ENCODE measurements at places on chromosomes 7 and 10. TPM values are rescaled to one million over a fixed set of nuclear protein-coding genes. Genes with fewer than 3 reads are reported as not detected.

The TMEM236 gene
- total RNA-seq: 0.11 TPM

The SYNPO2L gene
- not detected for total RNA-seq

The GIMAP7 gene
- total RNA-seq: 51.4 TPM

The AKR1E2 gene
- total RNA-seq: 2.6 TPM

GRCh38 chr7:76272851-76273497 lies 29.5 kb upstream of the HSPB1 start:
- no peak overlapping the region for H3K4me3 ChIP-seq
- no peak for DNase-seq
- H3K27ac ChIP-seq: no peak overlapping the region
- H3K27me3 ChIP-seq: no peaks in the 10 kb centered on the region
- H3K4me1 ChIP-seq: no peaks in the 10 kb centered on the region

DNA sequence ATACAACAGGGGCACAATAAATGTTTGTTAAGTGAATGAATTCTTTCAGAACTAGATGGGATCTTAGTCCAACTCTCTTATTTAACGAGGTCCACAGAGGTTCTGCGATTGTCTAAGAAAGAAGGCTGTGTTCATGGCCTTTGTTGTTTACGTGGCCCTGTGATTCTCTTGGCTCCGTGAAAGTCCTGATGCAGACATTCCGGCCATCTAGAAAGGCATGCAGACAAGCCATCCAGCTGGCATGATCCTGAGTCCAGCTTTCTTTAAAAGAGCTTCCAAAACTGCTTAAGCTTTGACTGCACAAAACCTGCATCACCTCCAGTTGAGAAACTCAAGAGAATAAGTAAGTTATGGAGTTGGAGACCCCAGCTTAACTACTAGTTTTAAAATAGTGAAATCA lies 26.0 kb downstream of the EGFR start:
- H3K4me3 ChIP-seq: no peak overlapping the region
- H3K4me1 ChIP-seq: no peaks in the 10 kb centered on the region
- H3K36me3 ChIP-seq: no peaks in the 10 kb centered on the region
- no peak for DNase-seq

- no peak overlapping the region for H3K27ac ChIP-seq
- no peaks in the 10 kb centered on the region for H3K36me3 ChIP-seq
- H3K4me1 ChIP-seq: no peaks in the 10 kb centered on the region
- no peak for DNase-seq
These were observed 30.0 kb upstream of the CFAP46 start for GRCh38 chr10:132972149-132972985.
